ENCODE measurements at places on chromosomes 5 and 9. TPM values are rescaled to one million over a fixed set of nuclear protein-coding genes. Genes with fewer than 3 reads are reported as not detected.

The CDKN2B gene
- 42.2 TPM for total RNA-seq

The MAMDC2 gene
- 3.2 TPM for total RNA-seq

The ZNF366 gene
- not detected for total RNA-seq

The PRXL2C gene
- 42.0 TPM for total RNA-seq

The C9orf153 gene
- 0.50 TPM for total RNA-seq

The TPRN gene
- 11.6 TPM for total RNA-seq

The ADAMTS12 gene
- 12.1 TPM for total RNA-seq

The BTNL3 gene
- total RNA-seq = not detected

The PAEP gene
- total RNA-seq = not detected

The MAMDC4 gene
- 1.3 TPM for total RNA-seq

The PPP3R2 gene
- total RNA-seq = not detected

The WDR70 gene
- 41.6 TPM for total RNA-seq

The MARVELD2 gene
- total RNA-seq = 0.17 TPM

The LHX6 gene
- total RNA-seq = not detected

The PLCXD3 gene
- total RNA-seq = under 0.01 TPM

The OTULINL gene
- 0.17 TPM for total RNA-seq

The TRPM3 gene
- total RNA-seq = under 0.01 TPM

The NRG2 gene
- total RNA-seq = 0.73 TPM

The PCDHA8 gene
- total RNA-seq = 0.15 TPM

The FLT4 gene
- 0.15 TPM for total RNA-seq

The FAM169A gene
- total RNA-seq = 0.17 TPM

The PKD2L2 gene
- total RNA-seq = not detected

The KIAA0825 gene
- 5.5 TPM for total RNA-seq

The COL23A1 gene
- under 0.01 TPM for total RNA-seq

The GGTA1 gene
- not detected for total RNA-seq

The AGTPBP1 gene
- total RNA-seq = 17.7 TPM

The RIMOC1 gene
- total RNA-seq = 17.4 TPM

The CFAP77 gene
- total RNA-seq = not detected

The PRSS3 gene
- 11.1 TPM for total RNA-seq

The DRD1 gene
- under 0.01 TPM for total RNA-seq

The KIF24 gene
- 0.50 TPM for total RNA-seq

The IL3 gene
- total RNA-seq = not detected

The ADRA1B gene
- not detected for total RNA-seq

The RFESD gene
- 3.1 TPM for total RNA-seq

The FOXD1 gene
- 7.6 TPM for total RNA-seq

The MACIR gene
- 7.7 TPM for total RNA-seq

The HBEGF gene
- 1.7 TPM for total RNA-seq

The DOCK2 gene
- total RNA-seq = 3.1 TPM

The FGF1 gene
- total RNA-seq = 2.6 TPM

The ACTBL2 gene
- total RNA-seq = not detected

The ENTREP1 gene
- total RNA-seq = under 0.01 TPM

The GRIN1 gene
- 0.15 TPM for total RNA-seq

The LECT2 gene
- total RNA-seq = not detected

The SMIM33 gene
- not detected for total RNA-seq

The GPR150 gene
- total RNA-seq = 0.66 TPM

The CDC25C gene
- total RNA-seq = 13.7 TPM

The MTAP gene
- 30.5 TPM for total RNA-seq

The IPPK gene
- total RNA-seq = 11.9 TPM

The IL33 gene
- 44.5 TPM for total RNA-seq

The ENHO gene
- total RNA-seq = not detected

The CRAT gene
- 63.4 TPM for total RNA-seq

The MLANA gene
- total RNA-seq = not detected

The EIF4E1B gene
- not detected for total RNA-seq

The LCN1 gene
- not detected for total RNA-seq

The IFNA21 gene
- not detected for total RNA-seq

The OTP gene
- total RNA-seq = not detected

The PLPP7 gene
- total RNA-seq = 9.3 TPM

The JMY gene
- total RNA-seq = 14.9 TPM
